ENCODE measurements at places on chromosomes 2 and 18.

- H3K4me1 ChIP-seq, result peaks cover 9% of the 10 kb centered on the region
- DNase-seq, result no peak
- H3K27ac ChIP-seq, result no peak overlapping the region
- no peaks in the 10 kb centered on the region for H3K36me3 ChIP-seq
- H3K27me3 ChIP-seq, result no peaks in the 10 kb centered on the region
Measured at GRCh38 chr18:3773303-3773702, 323.3 kb downstream of the TGIF1 start.

DNA sequence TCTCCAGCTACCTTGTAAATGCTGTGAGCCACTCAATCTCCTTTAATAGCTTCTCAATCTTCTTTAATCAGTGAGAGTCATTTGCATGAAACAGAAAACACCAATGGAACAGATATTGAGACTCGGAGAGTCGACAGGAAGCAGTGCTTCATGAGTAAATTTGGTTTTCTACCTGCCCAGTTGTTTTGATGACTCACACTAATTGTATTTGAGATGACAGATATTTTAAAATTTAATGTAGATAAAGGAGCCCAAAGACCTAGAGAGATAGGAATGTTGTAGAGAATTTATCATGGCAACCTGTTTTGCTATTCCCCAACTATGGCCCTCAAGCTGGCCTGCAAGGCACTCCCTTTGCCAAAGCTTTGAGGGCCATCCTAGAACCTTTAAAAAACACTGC, 119.1 kb downstream of the CDC42EP3 start:
- peaks cover 13% of the 10 kb centered on the region for H3K4me1 ChIP-seq
- H3K4me3 ChIP-seq, result no peak overlapping the region
- H3K36me3 ChIP-seq, result no peaks in the 10 kb centered on the region
- no peaks in the 10 kb centered on the region for H3K27me3 ChIP-seq
- no peak for DNase-seq

- H3K27me3 ChIP-seq, result no peaks in the 10 kb centered on the region
- peak; percentile 7 for DNase-seq
- H3K4me1 ChIP-seq, result peaks cover 28% of the 10 kb centered on the region
- no peak within 1 kb of the TSS for H3K4me3 ChIP-seq
- no peak within 1 kb of the TSS for H3K27ac ChIP-seq
Measured at GRCh38 chr2:218166791-218167190, at the start of gene CXCR1. Gene CXCR1 (minus strand): TSS chr2:218166962. CDS start chr2:218165211, 1,751 bp downstream.

DNA sequence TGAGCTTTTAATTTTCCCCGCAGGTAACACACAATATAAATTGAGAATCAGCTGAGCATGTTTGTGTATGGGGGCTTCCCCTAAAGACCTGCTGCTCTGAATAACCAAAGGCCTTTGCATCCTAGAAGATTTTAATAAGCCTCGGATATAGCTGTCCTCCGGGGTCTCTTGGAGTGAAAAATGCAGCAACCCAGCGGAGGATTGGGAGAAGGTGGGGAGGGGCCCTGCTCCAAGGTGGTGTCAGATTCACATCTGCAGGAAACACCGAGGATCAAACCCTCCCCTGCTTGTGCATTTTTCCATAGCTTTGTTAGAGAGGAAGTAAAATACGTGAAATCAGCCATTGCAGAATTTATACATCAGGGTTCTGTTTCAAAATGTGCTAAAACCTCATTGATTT, 63.0 kb upstream of the OTOF start:
- no peaks in the 10 kb centered on the region for H3K27me3 ChIP-seq
- H3K4me3 ChIP-seq, result no peak overlapping the region
- no peaks in the 10 kb centered on the region for H3K4me1 ChIP-seq
- DNase-seq, result no peak

GRCh38 chr2:95274291-95275150, at the start of gene PROM2:
Gene PROM2 (plus strand): TSS chr2:95274449. CDS start chr2:95274586, 137 bp downstream.
- no peak within 1 kb of the TSS for H3K4me3 ChIP-seq
- H3K27ac ChIP-seq, result no peak within 1 kb of the TSS
- H3K4me1 ChIP-seq, result no peaks in the 10 kb centered on the region

DNA sequence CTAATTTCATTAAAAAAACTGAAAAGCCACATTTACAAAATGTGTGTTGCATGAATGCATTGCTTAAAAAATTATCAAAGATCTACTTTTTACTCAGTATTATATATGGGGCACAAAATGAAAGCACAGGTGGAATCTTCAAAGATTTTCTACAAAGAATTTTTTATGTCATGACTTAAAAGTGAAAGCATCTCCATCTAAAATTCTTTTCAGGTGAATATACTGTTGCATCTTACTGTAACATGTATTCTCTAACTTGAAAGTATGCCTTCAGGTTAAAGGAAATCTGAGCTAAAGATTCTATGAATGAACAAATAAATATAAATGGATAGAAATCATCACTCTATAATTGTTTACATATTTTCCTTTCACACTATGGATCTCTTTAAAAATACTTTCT, 66.8 kb upstream of the WDR75 start:
- H3K4me1 ChIP-seq, result no peaks in the 10 kb centered on the region
- no peak overlapping the region for H3K4me3 ChIP-seq
- no peaks in the 10 kb centered on the region for H3K36me3 ChIP-seq
- H3K27me3 ChIP-seq, result no peaks in the 10 kb centered on the region
- DNase-seq, result no peak

GRCh38 chr2:127330753-127331152, 36.8 kb upstream of the ERCC3 start:
- no peak overlapping the region for H3K27ac ChIP-seq
- peaks cover 61% of the 10 kb centered on the region for H3K36me3 ChIP-seq
- H3K27me3 ChIP-seq, result no peaks in the 10 kb centered on the region
- H3K4me1 ChIP-seq, result no peaks in the 10 kb centered on the region

DNA sequence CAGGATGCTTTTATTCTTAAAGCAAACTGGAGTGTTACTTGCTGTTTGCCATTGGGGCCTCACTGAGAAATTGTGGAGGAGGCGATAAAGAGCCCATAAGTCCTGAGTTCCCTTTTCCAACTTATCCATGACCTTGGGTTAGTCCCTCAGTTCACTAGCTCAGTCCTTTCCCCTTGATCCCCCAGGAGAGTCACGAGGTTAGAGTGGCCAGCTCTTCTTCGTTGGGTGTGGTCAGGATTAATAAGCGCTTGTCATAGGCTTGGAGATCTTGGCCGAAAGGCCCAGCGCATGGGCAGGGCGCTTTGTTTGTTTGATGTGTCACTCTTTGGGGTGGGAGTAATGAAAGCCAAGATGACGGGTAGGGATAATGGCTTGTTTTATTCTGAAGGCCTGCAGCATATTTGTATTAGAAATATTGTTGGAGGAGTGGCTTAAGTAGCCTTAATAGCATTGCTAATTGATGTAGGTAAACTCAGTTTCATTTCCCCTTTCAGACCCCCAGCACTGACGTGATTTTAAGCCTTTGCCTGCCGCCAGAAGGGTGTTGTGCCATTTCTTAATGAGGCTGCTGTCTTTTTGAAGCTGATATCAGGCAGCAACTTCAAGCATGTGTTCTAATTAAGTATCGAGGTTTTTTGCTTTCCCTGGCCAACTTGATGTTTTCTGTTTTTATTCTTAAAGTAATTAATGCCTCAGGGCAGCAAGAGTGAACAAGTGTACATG, 15.7 kb downstream of the GRHL1 start:
- no peak overlapping the region for H3K27ac ChIP-seq
- H3K4me3 ChIP-seq, result no peak overlapping the region
- H3K4me1 ChIP-seq, result peaks cover 3% of the 10 kb centered on the region
- H3K27me3 ChIP-seq, result no peaks in the 10 kb centered on the region
- no peaks in the 10 kb centered on the region for H3K36me3 ChIP-seq

GRCh38 chr18:26863122-26863879, 2.2 kb downstream of the AQP4 start:
- H3K4me3 ChIP-seq, result no peak overlapping the region
- H3K4me1 ChIP-seq, result no peaks in the 10 kb centered on the region
- DNase-seq, result no peak
- H3K36me3 ChIP-seq, result no peaks in the 10 kb centered on the region

DNA sequence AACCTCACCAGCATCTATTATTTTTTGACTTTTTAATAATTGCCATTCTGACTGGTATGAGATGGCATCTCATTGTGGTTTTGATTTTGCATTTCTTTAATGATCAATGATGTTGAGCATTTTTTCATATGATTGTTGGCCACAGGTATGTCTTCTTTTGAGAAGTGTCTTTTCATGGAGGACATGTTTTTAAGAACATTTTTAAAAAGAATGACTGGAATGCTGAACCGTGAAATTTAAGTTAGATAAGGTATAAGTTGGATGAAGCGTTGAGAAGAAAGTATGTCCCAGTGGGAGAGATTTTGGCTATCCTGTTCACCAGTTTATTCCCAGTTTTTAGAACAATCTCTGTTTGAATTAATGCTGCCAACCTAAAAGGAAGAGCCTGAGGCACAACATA, 365.9 kb downstream of the CELF4 start:
- H3K4me3 ChIP-seq, result no peak overlapping the region
- no peak overlapping the region for H3K27ac ChIP-seq
- H3K27me3 ChIP-seq, result no peaks in the 10 kb centered on the region
- no peak for DNase-seq

DNA sequence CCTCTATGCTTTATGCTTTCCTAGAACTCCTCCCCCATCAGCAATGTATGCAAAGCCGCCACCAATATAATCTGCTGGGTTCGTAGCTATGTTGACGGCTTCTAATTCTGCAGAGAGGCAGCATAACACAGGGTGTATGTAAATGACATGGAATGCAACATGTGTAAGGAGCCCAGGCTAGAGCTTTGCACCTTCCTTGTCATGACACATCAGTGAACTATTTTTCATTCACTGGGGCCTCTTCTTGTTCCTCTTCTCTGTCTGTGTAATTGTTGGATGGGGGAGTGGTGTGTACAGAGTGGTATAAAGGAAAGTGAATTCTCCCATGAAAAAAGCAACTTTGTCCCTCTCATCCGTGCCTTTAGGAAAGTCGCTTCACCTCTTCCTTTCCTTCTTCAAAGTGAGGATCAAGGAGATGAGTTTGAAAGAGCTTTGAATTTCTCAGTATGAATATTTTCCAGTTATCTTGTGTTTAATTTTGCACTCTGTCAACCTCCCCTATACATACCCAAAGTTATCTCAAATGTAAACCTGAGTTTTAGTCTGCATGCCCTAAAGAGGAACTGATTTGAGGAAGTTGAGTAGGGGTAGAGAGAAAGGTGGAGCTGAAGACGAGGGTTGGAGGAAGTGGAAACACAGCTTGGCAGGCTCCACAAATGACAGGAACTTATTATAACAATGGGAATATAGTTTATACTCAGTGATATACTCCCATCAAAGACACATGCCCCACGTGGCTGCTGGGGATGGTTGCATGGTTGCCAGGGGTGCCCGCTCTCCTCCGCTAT, 74.9 kb upstream of the ARL4C start:
- no peak for DNase-seq
- H3K4me1 ChIP-seq, result no peaks in the 10 kb centered on the region
- H3K27me3 ChIP-seq, result peaks cover 12% of the 10 kb centered on the region
- H3K4me3 ChIP-seq, result no peak overlapping the region

Measured in CD4-positive, alpha-beta T cell (primary cell).